Muscle of leg (tissue), 16 donors: ENCODE measurements at places on chromosomes 3 and 15. TPM values are rescaled to one million over a fixed set of nuclear protein-coding genes. Genes with fewer than 3 reads are reported as not detected.

The CLDN18 gene
- total RNA-seq, result not detected

The SLC28A1 gene
- total RNA-seq, result 0.35 TPM

- H3K27me3 ChIP-seq, result no peaks in the 10 kb centered on the region
- peak overlapping the region; percentile 93 for H3K27ac ChIP-seq
- peaks cover 4% of the 10 kb centered on the region for H3K36me3 ChIP-seq
- peaks cover 13% of the 10 kb centered on the region for H3K4me1 ChIP-seq
- no peak for DNase-seq
These were observed 277 bp downstream of the SIAH2 start for GRCh38 chr3:150762662-150763121.

The RFX7 gene
- total RNA-seq, result 7.1 TPM

GRCh38 chr15:72077950-72078349 is 40.0 kb downstream of the MYO9A start:
- no peaks in the 10 kb centered on the region for H3K27me3 ChIP-seq
- no peak overlapping the region for H3K4me3 ChIP-seq
- H3K4me1 ChIP-seq, result no peaks in the 10 kb centered on the region
- no peaks in the 10 kb centered on the region for H3K36me3 ChIP-seq
- no peak overlapping the region for H3K27ac ChIP-seq
- DNase-seq, result no peak

DNA sequence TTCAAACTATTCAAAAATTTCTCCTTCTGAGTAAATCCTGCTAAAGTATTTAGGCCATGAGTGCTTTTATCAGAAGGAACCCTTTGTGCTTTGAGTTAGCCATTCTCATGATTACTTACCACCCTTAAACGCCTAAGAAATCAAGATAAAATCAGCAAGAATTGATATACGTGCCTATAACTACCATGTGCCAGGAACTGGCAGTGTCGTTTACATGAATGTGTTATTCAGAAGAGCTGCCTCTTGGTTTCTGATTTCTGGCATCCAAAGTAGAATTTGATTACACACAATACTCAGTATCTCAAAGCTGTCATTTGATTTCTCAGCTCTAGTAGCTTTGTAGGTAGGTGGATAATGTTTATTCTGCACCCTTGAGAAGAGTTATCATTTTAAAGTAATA is 351.3 kb upstream of the CCDC54 start:
- H3K4me1 ChIP-seq, result no peaks in the 10 kb centered on the region
- no peaks in the 10 kb centered on the region for H3K36me3 ChIP-seq
- H3K27ac ChIP-seq, result no peak overlapping the region
